Ovary (tissue), 10 donors: ENCODE measurements at places on chromosomes 5 and 9. TPM values are rescaled to one million over a fixed set of nuclear protein-coding genes. Genes with fewer than 3 reads are reported as not detected.

CDHR2 gene
- not detected for total RNA-seq

MAP1B gene
- 47.7 TPM for total RNA-seq

TNC gene
- 2.9 TPM for total RNA-seq

SPATA31D4 gene
- total RNA-seq: not detected

- no peaks in the 10 kb centered on the region for H3K27me3 ChIP-seq
- DNase-seq: no peak
- no peak overlapping the region for H3K27ac ChIP-seq
- H3K4me1 ChIP-seq: peaks cover 3% of the 10 kb centered on the region
Observed at GRCh38 chr9:132787748-132788159, 90.3 kb downstream of the AK8 start.

GRCh38 chr9:33155393-33155792, 11.7 kb downstream of the B4GALT1 start:
- no peaks in the 10 kb centered on the region for H3K36me3 ChIP-seq
- no peak overlapping the region for H3K27ac ChIP-seq
- H3K4me1 ChIP-seq: peaks cover 20% of the 10 kb centered on the region

GRCh38 chr9:104586496-104587180, 12.6 kb downstream of the OR13C5 start:
- no peaks in the 10 kb centered on the region for H3K27me3 ChIP-seq
- H3K4me3 ChIP-seq: no peak overlapping the region
- no peak overlapping the region for H3K27ac ChIP-seq
- no peak for DNase-seq
- no peaks in the 10 kb centered on the region for H3K36me3 ChIP-seq

- DNase-seq: no peak
- no peak overlapping the region for H3K4me3 ChIP-seq
- no peak overlapping the region for H3K27ac ChIP-seq
- no peaks in the 10 kb centered on the region for H3K36me3 ChIP-seq
- no peaks in the 10 kb centered on the region for H3K4me1 ChIP-seq
Observed at GRCh38 chr9:26369093-26369492, 523.5 kb downstream of the CAAP1 start.

- no peak overlapping the region for H3K27ac ChIP-seq
- DNase-seq: no peak
- no peak overlapping the region for H3K4me3 ChIP-seq
- H3K4me1 ChIP-seq: no peaks in the 10 kb centered on the region
- H3K36me3 ChIP-seq: no peaks in the 10 kb centered on the region
- H3K27me3 ChIP-seq: no peaks in the 10 kb centered on the region
Observed at GRCh38 chr9:3359048-3359692, 166.6 kb downstream of the RFX3 start.

GRCh38 chr9:134265078-134265477, 61.2 kb upstream of the RXRA start:
- H3K36me3 ChIP-seq: no peaks in the 10 kb centered on the region
- H3K4me1 ChIP-seq: peaks cover 2% of the 10 kb centered on the region
- H3K27ac ChIP-seq: no peak overlapping the region
- H3K4me3 ChIP-seq: no peak overlapping the region
- DNase-seq: no peak

- H3K4me1 ChIP-seq: no peaks in the 10 kb centered on the region
- no peak for DNase-seq
- no peak overlapping the region for H3K27ac ChIP-seq
- H3K27me3 ChIP-seq: no peaks in the 10 kb centered on the region
- no peaks in the 10 kb centered on the region for H3K36me3 ChIP-seq
Observed at GRCh38 chr9:107046692-107047091, 183.7 kb downstream of the ZNF462 start.

DNA sequence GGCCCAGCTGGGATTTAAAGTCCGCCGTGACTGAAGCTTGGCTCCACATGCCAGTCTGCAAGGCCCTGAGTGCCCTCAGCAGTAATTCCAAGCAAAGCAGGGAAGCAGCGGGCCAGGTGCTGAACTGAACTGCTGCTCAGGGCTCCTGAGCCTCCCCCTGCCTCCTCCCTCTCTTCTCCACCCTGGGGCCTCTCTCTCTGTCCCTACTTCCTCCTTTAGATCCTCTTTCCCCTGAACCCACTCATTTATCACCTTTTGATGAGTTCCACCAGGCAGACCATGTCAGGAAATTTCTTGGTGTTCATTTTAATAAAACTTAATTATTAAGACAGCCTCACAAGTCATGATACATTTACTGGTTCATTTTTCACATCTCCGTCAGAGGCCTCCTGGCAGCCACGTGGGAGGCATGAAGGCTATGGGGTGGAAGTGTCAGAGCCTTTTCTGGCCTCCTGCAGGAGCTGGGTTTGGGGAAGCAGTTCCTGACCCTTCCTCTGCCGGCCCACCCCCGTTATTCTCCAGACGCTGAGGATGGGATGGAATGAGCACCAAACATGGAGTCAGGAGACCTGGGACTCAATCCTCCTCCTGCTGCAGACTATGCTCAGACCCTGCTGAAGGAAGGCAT, 32.2 kb upstream of the KCNIP1 start:
- no peak overlapping the region for H3K4me3 ChIP-seq
- no peak overlapping the region for H3K27ac ChIP-seq
- no peak for DNase-seq
- H3K27me3 ChIP-seq: peaks cover 4% of the 10 kb centered on the region
- H3K36me3 ChIP-seq: no peaks in the 10 kb centered on the region

DNA sequence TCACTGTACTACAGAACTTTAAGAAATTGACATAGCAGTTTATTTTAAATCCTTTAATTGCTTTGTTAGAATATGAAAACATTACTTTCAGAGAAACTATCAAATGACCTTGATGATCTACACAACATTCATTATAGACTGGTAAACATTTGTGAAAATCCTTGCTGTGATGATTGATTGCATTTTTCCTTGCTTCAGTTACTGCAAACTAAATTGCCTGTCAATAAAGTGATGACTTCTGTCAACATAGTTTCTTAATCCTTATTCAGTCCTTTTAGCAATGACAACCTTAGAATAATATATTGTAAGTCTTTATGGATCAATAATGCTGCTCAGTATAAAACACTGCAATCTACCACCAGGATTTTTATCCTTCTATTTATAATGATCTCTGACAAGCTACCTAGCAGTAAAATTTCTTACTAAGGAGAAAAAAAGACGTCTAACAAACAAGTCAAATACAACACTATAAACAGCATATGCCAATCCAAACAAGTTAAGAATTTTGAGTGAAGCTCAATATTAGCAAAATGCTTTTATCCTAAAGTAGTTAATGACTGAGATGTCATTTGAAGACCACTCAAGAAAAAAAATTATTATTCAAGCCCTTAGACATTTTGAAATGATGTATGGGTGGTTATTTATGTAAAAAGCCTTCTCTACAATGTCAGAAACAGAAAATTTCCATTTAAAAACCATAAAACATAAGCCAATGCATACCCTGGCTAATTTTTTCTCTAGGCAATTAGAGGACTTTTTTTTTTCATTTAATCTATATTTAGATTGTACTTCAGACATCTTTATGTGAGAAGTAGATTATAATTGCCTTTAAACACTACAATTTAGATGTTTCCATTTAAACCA, 105.5 kb downstream of the FBXL17 start:
- DNase-seq: no peak
- no peaks in the 10 kb centered on the region for H3K36me3 ChIP-seq
- H3K4me1 ChIP-seq: no peaks in the 10 kb centered on the region
- no peaks in the 10 kb centered on the region for H3K27me3 ChIP-seq
